ENCODE measurements at places on chromosomes 12 and 14.

GRCh38 chr12:106096376-106096775, 42.4 kb downstream of the NUAK1 start:
- no peak for DNase-seq

DNA sequence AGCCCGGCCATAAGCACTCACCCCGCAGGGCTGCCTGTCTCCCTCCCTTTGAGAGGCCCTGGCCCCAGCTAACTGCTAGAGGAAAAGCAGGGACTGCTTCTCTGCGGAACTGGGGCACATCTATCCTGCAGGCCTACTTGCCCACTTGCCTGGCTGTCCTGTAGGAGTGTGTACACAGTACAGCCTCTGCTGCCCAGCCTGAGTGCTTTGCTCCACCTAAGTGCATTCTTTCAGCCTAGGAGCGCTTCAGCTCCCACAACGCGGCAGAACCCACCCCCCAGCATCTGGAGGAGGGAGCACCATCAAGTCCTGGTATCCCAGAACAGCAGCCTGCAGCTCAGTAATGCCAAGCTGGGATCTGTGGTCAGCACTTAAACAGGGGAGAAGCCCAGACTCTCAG, 79.9 kb upstream of the CD163 start:
- no peak for DNase-seq

- DNase-seq = no peak
These were observed 66.2 kb upstream of the DNM1L start for GRCh38 chr12:32612658-32613614.

- DNase-seq = no peak
These were observed 36.7 kb upstream of the BEGAIN start for GRCh38 chr14:100623961-100624360.

DNA sequence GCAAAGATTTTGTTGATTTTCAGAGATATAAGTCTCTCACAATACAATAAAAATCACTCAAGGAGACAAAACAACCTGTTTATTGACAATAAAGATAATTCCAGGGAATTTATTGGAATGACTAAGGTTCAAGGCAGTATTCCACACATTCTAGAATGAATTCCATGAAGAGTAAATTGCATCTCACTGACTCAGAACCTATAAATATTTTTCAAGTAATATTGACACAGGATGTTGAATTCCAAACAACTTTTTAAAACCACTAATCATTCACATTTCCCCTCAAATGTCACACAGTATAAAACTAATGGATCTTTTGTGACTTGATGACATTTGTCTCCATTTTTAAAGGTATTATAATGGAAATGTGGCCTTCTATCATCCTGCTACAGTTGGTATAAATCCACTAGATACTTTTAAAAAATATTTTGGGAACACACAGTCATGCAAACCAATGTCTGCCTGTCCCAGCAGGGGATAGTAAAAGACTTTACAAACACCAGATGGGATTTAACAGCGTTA, 42.1 kb upstream of the LGR5 start:
- peak; percentile 51 for DNase-seq

DNA sequence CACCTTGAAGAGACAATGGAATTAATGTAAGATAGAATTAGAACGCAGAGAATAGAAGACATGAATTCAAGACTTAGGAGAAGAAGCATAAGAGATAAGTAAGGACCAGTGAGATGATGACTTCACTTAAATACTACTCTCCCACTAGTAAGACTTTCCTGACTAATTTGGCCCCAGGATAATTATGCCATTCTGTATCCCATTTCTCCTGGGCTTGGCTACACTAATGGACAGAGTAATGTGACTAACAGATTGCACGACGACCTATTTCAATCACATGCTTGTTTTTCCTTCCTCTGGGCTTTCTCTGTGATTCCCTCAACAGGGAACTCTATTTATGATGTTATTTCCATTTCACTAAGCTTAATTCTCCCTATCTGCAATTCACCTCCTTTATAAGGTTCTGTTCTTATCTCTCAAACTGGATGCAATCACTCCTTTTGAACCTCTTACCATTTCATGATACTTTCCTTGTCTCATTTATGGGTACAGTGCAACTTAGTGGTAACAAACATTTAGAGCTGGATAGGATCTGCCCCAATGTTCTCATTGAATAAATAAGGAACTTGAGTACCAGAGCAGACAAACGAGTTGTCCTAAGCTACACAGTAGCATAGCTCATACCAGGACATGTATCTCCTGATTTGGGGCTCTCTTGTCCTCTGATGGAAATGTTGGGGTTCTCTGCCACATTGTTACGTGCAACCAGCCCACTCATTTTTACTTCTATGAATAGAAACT, 102.7 kb downstream of the BTG1 start:
- no peak for DNase-seq

DNA sequence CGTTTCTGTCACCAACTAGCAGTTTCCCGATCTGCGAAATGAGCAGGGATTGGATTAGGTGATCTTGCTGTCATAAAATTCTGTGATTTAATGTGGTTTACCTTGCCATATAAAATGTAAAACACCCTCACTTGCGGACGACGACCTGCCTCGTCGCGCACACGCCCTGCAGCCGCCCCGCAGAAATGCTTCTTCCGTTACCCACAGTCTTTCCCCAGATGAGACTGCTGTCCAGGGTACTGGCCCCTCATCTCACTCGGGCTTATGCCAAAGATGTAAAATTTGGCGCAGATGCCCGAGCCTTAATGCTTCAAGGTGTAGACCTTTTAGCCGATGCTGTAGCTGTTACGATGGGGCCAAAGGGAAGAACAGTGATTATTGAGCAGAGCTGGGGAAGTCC, 17.7 kb upstream of the FOXJ2 start:
- DNase-seq = no peak

- DNase-seq = no peak
These were observed 84.7 kb downstream of the GALNT4 start for GRCh38 chr12:89439941-89440340.

DNA sequence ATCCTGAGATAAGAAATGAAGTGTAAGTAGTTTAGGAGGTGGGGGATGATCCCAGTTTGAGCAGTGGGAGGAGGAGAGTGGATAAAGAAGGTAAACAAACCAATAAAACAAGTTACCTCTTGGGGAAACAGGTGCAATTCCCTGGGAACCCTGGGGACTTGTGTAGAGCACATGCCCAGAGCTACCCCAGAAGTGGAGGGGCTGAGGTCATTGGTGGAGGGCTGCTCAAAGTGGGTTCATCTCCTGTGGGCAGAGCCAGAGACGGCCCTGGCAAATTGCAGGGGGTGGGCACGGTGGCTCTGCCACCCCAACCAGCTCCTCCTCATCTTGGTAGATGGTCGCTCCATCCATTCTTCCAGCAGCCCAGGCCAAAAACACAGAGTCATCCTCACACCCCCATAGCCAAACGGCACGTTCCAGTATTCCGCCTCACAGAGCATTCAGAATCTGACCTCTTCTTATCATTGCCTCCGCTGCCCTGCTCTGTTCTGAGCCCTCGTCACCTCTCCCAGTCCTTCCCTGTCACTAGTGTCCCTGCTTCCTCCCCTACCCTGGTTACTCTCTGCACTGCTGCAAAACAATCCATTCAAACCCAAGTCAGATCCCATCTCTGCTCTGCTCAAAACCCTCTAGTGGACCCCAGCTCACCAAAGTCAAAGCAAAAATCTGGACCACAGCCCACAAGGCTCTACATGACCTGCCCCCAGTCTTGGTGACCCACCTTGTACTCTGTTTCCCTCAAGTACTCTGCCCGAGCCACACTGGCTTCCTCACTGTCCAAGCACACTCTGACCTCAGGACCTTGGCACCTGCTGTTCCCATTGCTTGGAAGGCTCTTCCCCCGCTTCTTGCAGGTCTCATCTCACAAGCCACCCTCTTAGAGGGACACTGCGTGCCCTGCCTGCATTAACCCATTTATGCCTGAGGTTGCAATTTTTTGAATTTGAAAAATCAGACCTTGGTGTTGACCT, 5.5 kb downstream of the CYP46A1 start:
- DNase-seq = no peak

GRCh38 chr12:77214136-77214535, 148.8 kb upstream of the E2F7 start:
- DNase-seq = no peak

DNA sequence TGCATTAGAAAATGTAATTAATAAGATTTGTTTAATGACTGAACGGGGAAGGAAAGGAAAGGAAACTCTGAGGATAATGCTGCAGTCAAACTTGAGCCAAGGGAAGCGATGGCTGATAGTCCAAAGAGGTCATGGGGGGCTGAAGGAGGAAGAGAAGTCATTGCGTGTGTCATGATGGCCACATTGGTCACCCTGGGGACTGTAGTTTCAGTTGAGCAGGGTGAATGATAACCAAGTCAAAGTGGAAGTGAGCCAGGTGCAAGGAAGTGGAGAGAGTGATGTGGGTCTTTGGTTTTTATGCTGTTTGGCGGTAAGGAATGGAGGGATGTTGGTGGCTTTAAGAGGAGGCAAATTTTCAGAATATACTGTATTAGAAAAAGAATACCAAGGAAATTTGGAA, 21.6 kb downstream of the C12orf75 start:
- DNase-seq = no peak

DNA sequence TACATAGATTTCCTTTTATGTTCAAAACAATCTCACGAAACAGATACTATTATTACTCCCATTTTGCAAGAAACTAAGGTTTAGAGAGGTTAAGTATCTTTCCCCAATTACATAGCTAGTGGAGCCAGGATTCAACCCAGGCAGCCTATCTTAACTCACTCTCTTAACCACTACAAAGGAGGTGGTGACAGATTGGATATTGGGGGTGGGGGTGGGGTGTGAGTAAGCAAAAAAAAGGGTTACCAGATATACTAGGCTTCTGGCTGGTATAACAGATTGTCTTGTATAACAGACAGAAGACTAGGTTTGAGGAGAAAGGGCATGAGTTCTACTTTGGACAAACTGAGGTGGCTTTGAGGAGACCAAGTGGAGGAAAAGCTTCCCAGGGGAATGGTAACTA, 2.1 kb downstream of the GMFB start:
- no peak for DNase-seq

DNA sequence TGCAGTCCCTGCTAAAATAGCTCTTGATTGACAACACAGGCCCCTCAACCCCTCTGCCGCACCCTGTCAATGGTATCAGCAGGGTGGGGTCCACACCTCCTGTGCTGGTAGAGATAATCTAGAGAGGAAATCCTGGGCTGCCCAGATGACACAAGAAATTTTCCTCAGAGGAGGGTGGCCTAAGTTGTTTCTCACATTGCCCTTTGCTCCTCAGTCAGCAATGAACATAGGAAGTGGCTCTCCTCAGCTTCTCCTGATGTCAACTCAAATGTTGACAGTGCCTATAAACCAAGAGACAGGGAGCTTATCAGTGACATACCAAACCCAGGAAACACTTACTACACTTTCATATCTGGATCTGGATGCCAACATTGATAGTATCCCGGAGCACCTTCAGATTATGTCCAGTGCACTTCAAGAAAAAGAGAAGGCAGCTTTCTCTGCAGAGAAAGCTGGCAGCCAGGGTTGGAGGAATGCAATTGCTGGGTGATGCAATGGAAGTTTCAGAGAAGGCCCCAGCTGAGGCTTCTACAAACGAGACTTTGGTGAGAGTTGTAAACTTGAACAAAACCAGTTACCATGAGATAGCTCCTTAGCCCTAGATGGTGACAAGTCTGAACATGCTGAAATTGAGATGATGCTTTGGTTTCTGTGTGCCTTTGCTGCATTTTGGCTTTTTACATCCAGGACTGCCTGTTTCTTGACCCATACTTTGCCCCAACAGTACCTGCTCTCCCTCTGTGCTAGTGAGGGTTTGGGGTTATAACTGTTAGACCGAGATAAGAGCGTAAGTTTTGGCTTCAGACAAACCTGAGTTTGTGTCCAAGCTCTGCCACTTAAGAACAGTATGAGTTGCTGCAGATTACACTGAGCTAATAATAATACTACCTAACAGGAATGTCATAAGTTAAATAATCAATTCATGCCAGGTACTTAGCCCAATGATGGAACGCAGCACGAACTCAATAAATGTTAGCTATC, 183.5 kb downstream of the NUAK1 start:
- no peak for DNase-seq

DNA sequence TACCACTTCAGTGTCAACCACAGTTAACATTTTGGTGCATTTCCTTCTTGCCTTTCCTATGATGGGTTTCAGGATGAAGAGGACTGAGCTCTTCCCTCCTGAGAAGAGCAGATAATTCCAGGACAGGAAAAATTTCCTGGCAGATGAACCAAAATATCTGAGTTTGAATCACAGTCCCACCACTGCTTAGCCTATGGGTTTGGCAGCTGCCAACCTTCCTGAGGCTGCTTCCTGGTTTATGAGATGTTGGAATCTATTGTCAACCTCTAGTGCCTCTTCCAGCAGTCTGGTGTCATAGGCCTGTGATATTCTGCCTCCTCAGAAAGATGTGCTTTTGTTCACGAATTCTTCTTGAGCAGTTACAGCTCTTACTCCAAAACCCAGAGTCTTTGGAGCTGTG, 197.4 kb upstream of the FRMD6 start:
- no peak for DNase-seq

- no peak for DNase-seq
These were observed 25.7 kb downstream of the SPTSSA start for GRCh38 chr14:34436118-34436905.

DNA sequence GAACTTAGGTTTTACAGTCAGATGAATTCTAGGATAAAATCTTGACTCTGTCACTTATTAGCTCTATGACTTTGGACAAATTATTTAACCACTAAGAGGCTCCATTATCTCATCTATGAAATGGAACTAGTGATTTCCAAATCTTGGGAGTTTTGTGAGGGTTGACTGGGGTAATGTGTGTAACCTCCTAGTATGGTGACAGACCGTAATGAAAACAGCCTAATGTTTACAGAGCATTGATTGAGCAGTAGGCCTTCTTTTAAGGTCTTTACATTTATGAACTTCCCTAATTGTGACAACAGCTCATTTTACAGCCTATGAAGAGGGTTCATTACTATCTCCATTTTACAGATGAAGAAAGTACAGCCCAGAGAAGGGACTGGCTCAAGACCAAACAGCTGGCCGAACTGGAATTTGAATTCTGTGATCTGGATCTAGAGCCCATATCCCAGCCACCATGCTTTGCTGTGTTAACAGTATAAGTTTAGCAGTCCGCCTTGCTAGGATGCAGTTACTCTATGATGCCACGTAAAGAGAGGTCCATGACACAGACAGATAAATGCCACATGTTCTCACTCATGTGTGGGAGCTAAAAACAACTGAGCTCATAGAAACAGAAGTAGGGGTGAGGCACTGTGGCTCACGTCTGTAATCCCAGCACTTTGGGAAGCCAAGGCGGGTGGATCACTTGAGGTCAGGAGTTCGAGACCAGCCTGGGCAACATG, 9.1 kb upstream of the FBXL14 start:
- DNase-seq = no peak

- DNase-seq = no peak
These were observed 28.5 kb upstream of the GALNT16 start for GRCh38 chr14:69231486-69231885.

Measured in myocyte (in vitro differentiated cells).